ENCODE measurements at places on chromosomes 11 and 22. TPM values are rescaled to one million over a fixed set of nuclear protein-coding genes. Genes with fewer than 3 reads are reported as not detected.

DNA sequence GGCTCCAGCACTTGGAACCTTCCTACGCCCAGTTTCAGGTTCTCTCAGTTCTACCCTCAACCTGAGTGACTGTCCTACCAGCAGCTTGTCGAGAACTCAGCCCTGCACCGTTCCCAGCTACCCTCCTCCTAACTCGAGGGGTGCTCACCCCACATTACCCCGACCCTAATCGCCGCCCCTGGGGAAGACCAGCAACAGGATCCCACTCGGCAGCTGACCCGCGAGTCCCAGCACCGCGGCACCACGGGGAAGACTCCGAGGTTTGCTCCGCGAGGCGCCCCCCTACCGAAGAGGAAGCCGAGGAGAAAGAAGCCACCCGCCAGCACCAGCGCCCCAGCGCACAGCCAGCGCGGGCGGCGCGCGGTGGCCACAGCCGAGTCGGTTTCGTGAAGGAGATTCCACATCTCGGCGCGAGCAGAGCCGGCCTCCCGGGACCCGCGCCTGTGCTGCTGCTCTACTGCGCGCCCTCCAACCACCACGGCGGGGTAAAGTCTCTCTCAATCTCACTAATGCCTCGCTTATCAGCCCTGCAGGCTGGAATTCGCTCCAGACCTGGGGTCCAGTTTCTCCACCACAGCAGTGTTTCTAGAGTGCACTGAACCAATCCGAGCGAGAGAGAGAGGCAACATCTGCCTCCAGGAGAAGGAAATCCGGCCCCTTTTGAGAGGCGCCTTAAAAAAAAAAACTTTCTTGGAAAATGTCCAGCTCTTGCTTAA lies at the start of gene FOLH1:
Gene FOLH1, minus strand, starts transcription at position 597 of the 716 bp plus-strand sequence. Its CDS starts 193 bp downstream, at position 404.
- peak; percentile 18 for DNase-seq
- no peaks in the 10 kb centered on the region for H3K4me1 ChIP-seq
- no peak within 1 kb of the TSS for H3K27ac ChIP-seq
- no peaks in the 10 kb centered on the region for H3K36me3 ChIP-seq

- H3K27me3 ChIP-seq = no peaks in the 10 kb centered on the region
- no peaks in the 10 kb centered on the region for H3K36me3 ChIP-seq
- H3K4me3 ChIP-seq = no peak overlapping the region
- H3K4me1 ChIP-seq = no peaks in the 10 kb centered on the region
- DNase-seq = no peak
Measured at GRCh38 chr22:26763633-26764361, 106.4 kb downstream of the MIAT start.

GRCh38 chr11:1868636-1869291 lies 15.9 kb downstream of the LSP1 start:
- H3K27ac ChIP-seq = peak overlapping the region; percentile 57
- peak overlapping the region; percentile 16 for H3K4me3 ChIP-seq
- no peak for DNase-seq
- no peaks in the 10 kb centered on the region for H3K27me3 ChIP-seq

DNA sequence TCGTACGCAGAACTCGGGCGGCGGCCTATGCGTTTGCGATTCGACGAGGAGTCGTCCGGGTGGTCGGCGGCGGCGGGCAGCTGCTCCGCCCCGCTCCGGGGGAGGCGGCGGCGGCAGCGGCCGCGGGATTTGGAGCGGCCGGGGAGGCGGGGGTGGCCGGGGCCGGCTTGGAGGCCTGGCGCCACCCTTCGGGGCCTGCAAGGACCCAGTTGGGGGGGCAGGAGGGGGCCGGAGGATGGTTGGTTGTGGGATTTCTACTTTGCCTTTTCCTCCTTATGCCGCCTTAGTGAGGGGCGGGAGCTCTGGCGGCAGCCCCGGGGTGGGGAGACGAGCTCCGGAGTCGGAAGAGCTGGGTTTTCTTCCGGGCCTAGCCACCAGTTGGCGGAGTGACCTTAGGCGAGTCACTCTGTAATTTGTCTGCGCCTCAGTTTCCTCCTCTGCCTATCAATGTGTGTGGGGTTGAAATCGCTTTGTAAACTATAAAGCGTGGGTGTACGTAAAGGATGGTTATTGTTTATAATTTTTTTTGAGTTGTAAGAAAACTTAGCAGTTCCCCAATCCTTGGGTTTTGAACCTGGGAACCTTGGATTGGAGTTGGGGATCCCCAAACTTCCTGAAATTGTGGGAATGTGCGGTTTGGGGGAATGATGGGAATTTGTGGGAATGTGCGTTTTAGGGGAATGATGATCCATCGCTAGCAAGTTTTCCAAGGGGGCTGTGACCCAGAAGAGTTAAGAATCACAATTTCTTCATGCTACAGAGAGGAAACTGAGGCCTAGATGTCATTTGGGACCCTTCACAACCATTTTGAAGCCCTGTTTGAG lies 679 bp downstream of the TUG1 start:
- H3K27ac ChIP-seq = peak overlapping the region; percentile 91
- H3K4me3 ChIP-seq = peak overlapping the region; percentile 68
- no peaks in the 10 kb centered on the region for H3K27me3 ChIP-seq
- H3K4me1 ChIP-seq = peaks cover 8% of the 10 kb centered on the region
- peak; percentile 53 for DNase-seq

GRCh38 chr22:40128989-40129388 lies 48.7 kb upstream of the TNRC6B start:
- H3K4me1 ChIP-seq = no peaks in the 10 kb centered on the region
- H3K27me3 ChIP-seq = no peaks in the 10 kb centered on the region
- no peak overlapping the region for H3K4me3 ChIP-seq
- H3K27ac ChIP-seq = no peak overlapping the region
- no peak for DNase-seq

- no peak for DNase-seq
- H3K4me1 ChIP-seq = no peaks in the 10 kb centered on the region
- no peak overlapping the region for H3K27ac ChIP-seq
- no peaks in the 10 kb centered on the region for H3K27me3 ChIP-seq
- H3K36me3 ChIP-seq = no peaks in the 10 kb centered on the region
Measured at GRCh38 chr11:102611291-102611690, 13.8 kb downstream of the MMP20 start.

Gene KCTD21
- 7.5 TPM for total RNA-seq

GRCh38 chr11:8928981-8929615 lies 3.6 kb downstream of the C11orf16 start:
- no peaks in the 10 kb centered on the region for H3K27me3 ChIP-seq
- H3K4me1 ChIP-seq = no peaks in the 10 kb centered on the region
- DNase-seq = no peak

Gene C11orf91
- not detected for total RNA-seq

Gene EHBP1L1
- total RNA-seq = 58.5 TPM

- H3K4me1 ChIP-seq = no peaks in the 10 kb centered on the region
- no peaks in the 10 kb centered on the region for H3K36me3 ChIP-seq
- no peaks in the 10 kb centered on the region for H3K27me3 ChIP-seq
Measured at GRCh38 chr11:121714351-121714750, 261.6 kb upstream of the SORL1-AS1 start.

DNA sequence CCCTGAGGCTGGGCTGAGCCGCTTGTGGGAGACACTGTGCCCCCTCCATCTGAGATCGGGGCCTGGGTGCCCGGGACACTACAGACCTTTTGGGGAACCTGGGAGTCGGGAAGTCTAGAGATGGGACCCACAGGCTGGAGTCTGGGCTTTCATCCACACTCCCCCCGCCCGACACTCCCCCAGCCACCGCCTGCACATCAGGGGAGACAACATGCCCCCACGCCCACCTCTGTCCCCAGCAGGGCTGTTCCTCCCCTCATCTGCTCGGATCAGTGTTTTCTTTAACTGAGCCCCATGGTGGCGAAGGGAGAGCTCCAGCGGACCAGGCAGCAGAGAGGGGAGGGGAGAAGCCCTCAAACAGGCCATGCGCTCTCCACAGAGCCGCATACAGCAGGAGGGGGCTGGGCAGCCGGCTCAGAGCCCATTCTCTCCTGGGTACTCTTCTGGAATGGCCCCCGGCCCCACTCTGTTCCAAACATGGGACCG lies 174.7 kb downstream of the IGLL1 start:
- no peak overlapping the region for H3K4me3 ChIP-seq
- no peaks in the 10 kb centered on the region for H3K4me1 ChIP-seq
- no peaks in the 10 kb centered on the region for H3K36me3 ChIP-seq
- DNase-seq = no peak

Gene MMP27
- total RNA-seq = not detected

GRCh38 chr11:64681171-64681570 lies 41.8 kb downstream of the NRXN2 start:
- no peak overlapping the region for H3K27ac ChIP-seq
- H3K27me3 ChIP-seq = no peaks in the 10 kb centered on the region
- H3K4me3 ChIP-seq = no peak overlapping the region
- no peak for DNase-seq
- H3K36me3 ChIP-seq = no peaks in the 10 kb centered on the region

DNA sequence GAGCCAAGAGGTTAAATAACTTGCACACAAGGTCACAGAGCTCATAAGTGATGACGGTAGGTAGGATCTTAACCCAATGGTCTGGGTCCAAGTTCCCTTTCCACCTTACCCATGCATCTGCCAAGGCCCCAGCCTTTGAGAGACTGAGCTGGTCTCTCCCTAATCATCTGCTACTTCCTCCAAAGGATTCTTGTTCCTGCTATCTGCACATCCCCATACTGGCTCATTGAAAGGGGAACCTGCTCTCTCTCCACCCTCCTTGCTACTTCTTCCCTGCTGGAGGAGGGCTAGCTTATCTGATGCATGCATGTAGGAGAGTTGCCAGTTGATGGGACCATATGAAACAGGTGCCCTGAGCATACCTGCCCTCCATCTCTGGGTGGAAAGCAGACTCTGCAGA lies 47.7 kb downstream of the COMMD9 start:
- H3K27me3 ChIP-seq = no peaks in the 10 kb centered on the region
- H3K4me1 ChIP-seq = no peaks in the 10 kb centered on the region
- H3K4me3 ChIP-seq = no peak overlapping the region
- H3K27ac ChIP-seq = no peak overlapping the region
- no peak for DNase-seq

DNA sequence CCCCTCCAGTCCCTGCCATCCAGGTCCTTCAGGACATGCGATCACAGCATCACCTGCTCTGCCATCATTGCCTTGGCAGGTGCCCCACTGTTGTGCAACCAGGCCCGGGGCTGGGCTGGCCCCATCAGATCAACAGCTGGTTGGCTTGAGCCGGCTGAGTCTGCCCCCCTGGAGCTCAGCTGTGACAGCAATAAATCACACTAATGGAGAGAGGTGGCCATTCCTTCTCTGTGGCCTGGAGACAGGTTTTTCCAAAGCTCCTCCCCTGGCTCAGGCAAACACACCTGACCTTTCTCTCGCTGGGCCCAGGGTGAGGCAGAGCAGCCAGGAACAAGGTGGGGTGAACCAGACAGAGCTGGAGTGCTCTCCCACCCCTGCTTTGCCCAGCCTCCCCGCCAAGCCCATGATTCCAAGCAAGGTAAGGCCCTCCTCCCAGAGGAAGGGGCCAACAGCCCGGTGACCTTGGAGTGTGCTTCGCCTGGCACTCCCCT lies 8.9 kb upstream of the FXYD2 start:
- H3K36me3 ChIP-seq = no peaks in the 10 kb centered on the region
- no peaks in the 10 kb centered on the region for H3K4me1 ChIP-seq
- peak; percentile 87 for DNase-seq
- H3K27ac ChIP-seq = peak overlapping the region; percentile 50

Gene CCDC87
- total RNA-seq = 0.53 TPM

Gene OR5T3
- total RNA-seq = not detected

- H3K4me1 ChIP-seq = no peaks in the 10 kb centered on the region
- H3K27me3 ChIP-seq = no peaks in the 10 kb centered on the region
- H3K36me3 ChIP-seq = no peaks in the 10 kb centered on the region
- no peak for DNase-seq
- H3K4me3 ChIP-seq = no peak overlapping the region
Measured at GRCh38 chr22:31177420-31178162, 17.6 kb downstream of the RNF185 start.

- no peak overlapping the region for H3K27ac ChIP-seq
- peak overlapping the region; percentile 17 for H3K4me3 ChIP-seq
- H3K4me1 ChIP-seq = no peaks in the 10 kb centered on the region
- H3K27me3 ChIP-seq = no peaks in the 10 kb centered on the region
- H3K36me3 ChIP-seq = no peaks in the 10 kb centered on the region
Measured at GRCh38 chr11:111230122-111230465, 15.4 kb upstream of the POU2AF2 start.

DNA sequence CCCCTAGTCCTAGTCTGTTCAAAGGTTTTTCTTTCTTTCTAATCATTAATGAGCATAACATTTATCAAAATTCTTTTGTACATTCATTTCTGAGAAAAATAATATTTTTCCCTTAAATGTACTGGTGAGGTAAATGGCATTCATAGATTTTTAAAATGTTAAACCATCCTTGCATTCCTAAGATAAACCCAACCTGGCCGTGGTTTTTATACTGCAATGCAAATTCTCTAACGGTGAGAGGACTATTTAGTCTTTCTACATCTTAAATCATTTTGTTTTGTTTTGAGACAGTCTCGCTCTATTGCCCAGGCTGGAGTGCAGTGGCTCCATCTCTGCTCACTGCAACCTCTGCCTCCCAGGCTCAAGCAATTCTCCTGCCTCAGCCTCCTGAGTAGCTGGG lies 40.6 kb downstream of the TRMU start:
- H3K36me3 ChIP-seq = no peaks in the 10 kb centered on the region
- peaks cover 14% of the 10 kb centered on the region for H3K4me1 ChIP-seq
- H3K4me3 ChIP-seq = no peak overlapping the region
- H3K27ac ChIP-seq = no peak overlapping the region
- no peaks in the 10 kb centered on the region for H3K27me3 ChIP-seq
- DNase-seq = no peak

DNA sequence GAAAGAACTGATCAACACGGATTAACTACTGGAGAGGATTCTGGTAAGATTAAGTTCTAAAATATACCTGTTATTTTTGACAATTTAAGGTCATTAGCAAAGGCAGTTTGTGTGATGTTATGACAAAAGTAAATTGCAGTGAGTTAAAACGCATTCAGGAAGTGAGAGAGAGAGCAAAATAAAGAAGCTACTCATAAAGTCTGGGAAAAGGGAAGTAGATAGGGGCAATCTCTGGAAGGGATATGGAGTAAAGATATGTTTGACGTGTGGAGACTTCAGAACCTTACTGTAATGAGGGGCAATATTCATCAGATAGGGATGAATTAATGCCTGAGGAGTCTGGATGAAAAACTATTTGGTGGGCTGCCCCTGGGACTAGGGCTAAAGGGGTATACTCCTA lies 16.8 kb downstream of the OR56B4 start:
- no peak for DNase-seq
- no peaks in the 10 kb centered on the region for H3K4me1 ChIP-seq
- no peak overlapping the region for H3K4me3 ChIP-seq
- H3K36me3 ChIP-seq = no peaks in the 10 kb centered on the region

Gene GNAZ
- total RNA-seq = 1.2 TPM

- no peak for DNase-seq
- no peaks in the 10 kb centered on the region for H3K27me3 ChIP-seq
- H3K36me3 ChIP-seq = no peaks in the 10 kb centered on the region
- H3K27ac ChIP-seq = no peak overlapping the region
- no peak overlapping the region for H3K4me3 ChIP-seq
- H3K4me1 ChIP-seq = no peaks in the 10 kb centered on the region
Measured at GRCh38 chr11:123386796-123387510, 43.1 kb upstream of the GRAMD1B start.

DNA sequence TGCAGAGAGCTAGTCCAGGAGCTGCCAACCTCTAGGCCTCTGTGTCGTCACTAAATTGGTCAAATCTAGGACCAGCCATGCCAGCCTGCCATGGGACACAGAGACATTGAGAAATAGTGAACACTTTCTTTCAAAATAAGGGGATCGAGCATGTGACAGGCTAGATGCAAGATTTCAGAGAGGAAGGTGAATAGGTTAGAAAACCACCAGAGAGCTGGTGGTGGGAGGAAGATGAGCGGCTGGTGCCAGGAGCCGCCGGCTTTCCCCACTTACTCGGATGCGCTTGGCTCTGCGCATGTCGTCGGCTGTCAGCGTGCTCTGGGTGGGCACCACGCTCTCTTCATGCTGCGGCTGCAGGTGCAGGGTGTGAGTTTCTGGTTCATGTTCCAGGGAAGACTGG lies 35.4 kb upstream of the NFRKB start:
- no peak for DNase-seq
- H3K36me3 ChIP-seq = peaks cover 3% of the 10 kb centered on the region
- no peak overlapping the region for H3K27ac ChIP-seq
- no peaks in the 10 kb centered on the region for H3K27me3 ChIP-seq
- H3K4me1 ChIP-seq = no peaks in the 10 kb centered on the region
